ENCODE measurements at places on chromosomes 6 and 20.
A peak's percentile ranks its signal among the peaks of the same experiment; 100 is the strongest.

DNA sequence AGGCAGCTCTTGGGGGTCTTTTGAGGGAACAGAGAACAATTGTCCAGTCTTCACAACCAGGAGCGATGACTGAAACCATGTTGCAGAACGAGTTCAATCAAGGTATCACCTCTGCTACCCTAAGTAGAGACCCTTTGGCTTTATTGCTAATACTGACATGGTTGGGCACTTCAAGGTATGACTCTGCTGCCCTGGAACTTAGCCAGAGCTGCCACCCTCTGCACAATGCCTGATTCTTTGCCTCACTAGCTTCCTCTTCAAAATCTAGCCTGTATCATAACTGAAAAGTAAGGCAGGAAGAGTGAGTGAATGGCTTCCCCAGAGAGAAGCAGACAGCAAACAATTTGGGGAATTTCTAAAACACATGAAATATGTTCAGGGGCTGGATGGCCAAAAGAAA, 592.7 kb upstream of the NRSN1 start:
- no peak for DNase-seq

DNA sequence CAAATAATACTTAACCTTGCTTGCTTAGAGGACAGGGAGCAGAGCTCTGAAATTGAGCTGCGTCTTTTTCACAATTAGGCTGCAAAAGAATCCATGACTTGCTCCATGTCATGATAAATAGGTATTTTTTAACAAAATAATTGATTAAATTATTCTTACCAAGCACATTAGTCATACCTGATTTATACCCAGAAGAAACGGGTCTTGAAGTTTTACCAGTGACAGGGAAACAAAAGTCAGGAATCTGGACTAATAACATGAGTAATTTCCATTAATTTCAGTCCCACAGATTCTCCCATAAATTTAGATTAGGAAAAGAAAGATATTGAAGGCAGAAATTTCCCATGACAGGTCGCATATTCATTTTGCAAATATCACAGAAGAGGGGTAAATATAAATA, 85.0 kb upstream of the BMP5 start:
- no peak for DNase-seq

GRCh38 chr20:10842116-10842515, 168.3 kb upstream of the JAG1 start:
- DNase-seq, result no peak

DNA sequence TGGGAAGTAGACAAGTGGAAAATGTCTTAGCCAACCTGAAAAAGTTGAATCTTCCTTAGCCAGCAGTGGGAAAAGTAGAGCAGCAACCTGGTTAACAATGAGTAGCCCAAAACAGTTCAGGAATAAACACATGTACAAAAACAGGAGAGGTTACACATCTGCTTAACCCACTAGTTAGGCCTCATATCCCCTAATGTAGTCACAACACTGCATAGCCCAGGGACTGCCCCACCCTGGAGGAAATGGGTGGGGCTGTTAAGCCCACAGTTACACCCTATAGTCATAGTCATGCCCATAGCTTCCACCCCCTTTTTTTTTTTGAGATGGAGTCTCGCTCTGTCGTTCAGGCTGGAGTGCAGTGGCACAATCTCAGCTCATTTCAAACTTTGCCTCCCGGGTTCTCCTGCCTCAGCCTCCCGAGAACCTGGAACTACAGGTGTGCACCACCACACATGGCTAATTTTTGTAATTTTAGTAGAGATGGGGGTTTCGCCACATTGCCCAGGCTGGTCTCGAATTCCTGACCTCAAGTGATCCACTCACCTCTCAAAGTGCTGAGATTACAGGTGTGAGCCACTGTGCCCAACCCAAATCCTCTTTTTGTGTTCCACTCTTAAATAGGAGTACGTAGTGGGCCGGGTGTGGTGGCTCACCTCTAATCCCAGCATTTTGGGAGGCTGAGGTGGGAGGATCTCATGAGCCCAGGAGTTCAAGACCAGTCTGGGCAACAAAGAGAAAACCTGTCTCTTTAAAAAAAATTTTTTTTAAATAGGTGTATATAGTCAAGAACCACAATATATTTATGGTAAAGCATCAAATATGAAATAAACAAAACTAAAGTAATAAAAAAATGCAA, 24.5 kb downstream of the ILRUN start:
- DNase-seq, result peak; percentile 37

GRCh38 chr20:40970218-40970617, 58.4 kb upstream of the TOP1 start:
- no peak for DNase-seq

DNA sequence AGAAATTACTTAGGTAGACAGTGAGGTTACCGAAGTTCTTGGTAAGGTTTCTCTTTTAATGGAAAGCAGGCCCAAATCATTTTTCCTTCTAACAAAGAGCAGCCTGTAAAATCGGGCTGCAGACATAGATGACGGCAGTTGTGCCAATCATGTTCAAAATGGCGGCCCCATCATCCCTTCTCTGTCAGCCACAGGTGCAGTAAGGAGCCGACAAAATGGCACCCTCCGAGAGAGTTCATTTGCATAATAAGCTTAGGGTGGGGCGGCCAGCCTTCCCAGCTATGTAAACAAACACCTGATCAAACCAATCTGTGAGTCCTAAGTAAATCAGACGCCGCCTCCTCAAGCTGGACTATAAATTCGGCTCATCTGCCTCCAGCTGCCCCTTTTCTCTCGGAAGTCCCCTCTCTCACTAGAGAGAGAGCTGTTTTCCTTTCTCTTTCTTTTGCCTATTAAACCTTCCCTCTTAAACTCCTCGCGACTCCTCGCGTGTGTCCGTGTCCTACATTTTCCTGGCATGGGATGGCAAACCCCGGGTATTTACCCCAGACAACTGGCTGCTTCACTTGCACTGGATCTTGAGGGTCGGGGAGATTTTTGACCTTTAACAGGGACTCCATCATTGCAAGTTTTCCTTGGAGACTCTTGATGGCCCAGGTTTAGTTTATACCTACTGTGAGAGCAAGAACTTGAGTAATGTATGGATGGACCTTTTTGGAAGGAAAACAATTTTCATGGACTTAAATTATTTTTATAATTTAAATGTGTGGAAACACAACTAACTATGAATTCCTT, 8.9 kb upstream of the DDR1 start:
- DNase-seq, result no peak

- no peak for DNase-seq
These were observed 1.5 kb downstream of the BICRAL start for GRCh38 chr6:42783177-42783875.

DNA sequence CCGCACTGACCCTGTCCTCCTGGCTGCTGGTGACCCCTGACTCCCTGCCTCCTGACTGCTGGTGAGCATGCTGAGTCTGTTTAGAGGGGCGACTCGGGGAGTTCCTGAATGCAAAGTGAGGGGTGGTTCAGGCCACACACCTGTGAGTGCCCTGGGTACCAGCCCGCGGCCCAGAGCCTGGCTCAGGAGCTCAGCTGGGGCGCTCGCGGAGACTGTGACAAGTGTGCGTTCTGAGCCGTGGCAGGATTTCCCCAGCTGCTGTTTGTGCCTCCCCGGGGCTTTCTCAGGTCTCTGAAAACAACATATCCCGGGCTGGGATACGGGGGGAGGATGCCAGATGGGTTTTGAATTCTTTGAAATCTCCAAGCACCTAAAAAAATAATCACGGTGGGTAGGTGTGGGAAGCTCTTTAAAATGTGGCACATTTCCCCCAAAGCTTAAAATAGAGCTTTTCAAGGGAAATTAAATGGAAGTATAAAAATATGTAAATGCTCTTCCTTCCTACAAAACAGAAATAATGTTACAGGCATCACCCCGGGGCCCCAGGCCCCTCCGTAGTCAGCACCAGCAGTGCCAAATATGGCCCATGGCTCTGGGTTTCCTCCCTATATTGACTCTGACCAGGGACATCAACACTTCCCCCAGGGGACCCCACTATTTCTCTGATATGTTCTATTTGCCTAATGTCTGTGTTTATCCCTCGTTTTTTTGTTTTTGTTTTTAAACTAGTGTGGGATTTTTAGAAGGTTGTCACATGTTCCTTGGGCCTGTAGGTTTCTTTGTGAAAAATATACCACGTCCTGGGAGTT, 49.9 kb upstream of the TAGAP start:
- no peak for DNase-seq

GRCh38 chr6:154428897-154429296, 72.3 kb upstream of the IPCEF1 start:
- no peak for DNase-seq

DNA sequence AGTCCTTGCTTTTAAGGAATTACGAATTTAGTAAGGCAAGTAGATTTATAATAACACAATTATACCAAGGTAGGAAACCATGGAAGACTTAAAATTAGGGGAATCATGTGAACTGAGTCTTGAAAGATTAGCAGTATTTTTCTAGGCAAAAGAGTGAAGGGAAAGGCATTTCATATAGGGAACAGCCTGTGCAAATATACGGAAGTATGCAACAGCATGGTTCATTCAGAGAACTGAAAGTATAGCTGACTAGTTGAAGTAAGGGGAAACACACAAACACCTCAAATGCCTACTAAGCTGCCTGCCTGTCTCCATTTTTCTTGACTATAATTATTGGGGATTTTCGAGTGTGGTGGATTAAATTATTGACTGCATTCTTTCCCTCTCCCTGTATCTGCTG, 39.0 kb upstream of the ECHDC1 start:
- DNase-seq, result no peak

DNA sequence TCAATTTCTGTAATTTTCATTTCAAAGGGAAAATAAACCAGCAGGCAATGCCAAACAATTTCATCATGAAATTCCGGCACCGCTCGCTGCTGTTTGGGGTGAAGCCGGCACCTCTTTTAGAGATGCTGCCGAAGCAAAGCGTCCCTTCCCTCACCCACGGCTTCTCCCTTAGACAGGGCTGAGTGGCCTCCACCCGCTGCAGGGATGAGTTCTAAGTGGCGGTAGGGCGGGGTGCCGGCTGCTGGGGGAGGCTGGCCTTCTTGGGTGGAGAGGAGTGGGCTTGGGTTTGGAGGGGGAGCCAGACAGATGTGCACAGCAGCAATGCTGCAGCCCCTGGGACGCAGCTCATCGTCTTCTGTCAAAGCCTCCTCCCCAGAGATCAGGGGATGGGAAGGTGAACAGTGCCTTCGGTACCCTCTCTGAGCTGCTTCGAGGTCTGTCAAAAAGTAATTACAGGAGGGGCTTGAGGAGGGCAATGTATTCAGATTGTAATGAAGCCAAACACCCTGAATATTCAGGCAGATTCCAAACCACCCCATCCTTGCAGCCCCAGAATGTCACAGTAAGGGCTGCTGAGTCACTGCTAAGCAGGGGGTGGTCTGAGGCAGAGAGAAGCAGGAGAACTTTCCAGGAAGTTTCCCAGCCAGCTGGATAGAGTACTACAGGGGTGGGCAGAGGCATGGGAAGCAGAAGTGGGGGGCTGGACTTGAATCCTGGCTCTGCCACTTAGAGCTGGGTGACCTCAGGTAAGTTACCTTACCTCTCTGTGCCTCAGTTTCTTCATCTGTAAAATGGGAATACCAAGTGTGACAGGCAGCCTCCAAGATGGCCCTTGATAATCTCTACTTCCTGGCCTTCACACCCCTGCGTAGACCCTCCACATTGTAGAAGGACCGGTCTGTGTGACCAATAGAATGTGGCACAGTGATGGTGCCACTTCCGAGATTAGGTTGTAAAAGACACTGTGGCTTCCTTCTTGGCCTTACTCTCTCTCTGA, 96.6 kb downstream of the SULF2 start:
- no peak for DNase-seq

- no peak for DNase-seq
These were observed 19.5 kb downstream of the ZNF311 start for GRCh38 chr6:28985462-28986164.

DNA sequence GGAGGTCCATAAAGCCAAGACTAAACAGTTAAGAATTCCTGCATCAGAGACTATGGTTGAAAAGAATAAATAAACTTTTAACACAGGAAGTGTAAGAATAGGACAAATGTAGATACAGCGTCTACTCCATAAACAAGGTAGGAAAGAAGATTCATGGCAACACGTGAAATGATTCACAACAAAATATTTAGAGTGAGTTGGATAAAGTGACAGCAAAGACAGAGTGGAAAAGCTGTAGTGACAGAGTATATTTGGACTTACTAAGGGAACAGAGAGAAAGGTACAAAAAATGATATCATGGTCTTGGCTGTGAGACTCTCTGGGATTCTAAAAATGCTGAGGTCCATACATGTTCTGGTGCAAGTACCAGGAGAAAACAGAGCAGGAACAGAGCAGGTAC, 21.9 kb upstream of the KIAA0408 start:
- no peak for DNase-seq

DNA sequence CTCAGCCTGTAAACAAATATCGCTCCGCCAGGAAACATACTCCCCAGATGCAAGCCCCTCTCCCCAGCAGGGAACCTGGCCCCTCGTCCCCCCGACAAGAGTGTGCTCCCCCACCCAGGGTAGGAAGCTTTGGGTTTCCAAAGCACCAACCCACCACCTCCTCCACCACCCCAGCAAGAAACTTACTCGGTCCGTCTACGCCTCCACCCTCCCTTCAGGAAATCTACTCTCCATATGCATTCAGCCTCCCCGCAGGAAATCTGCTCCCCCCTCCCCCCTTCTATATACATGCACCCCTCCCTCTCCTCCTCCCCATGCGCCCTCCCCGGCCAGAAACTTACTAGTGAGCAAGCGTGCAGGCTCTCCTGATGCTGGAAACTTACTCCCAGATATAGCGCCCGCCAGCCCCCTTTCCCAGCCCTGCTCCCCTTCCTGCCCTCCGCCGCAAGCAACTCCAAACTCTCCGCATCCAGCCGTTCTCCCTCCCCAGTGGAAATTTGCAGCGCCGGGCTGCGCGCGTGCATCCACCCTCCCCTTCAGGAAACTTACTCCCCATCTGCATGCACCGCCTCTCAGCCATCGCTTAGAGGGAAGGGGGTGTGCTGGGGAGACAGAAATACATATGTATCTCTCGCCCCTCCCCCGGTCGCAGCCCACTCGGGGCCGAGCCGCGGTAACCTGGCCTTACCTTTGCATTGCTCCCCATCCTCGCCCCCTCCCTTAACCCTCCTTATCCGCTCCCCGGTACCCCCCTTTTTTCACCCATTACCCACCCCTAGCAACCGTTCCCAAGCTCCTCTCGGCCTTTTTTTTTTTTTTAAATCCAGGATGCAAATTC, at the start of gene TRERF1:
Gene TRERF1 (minus strand): TSS at position 594 of the 838 bp plus-strand sequence. CDS start 182,336 bp downstream, outside the sequence.
- DNase-seq, result no peak

GRCh38 chr20:1637755-1638154, 17.9 kb upstream of the SIRPB1 start:
- DNase-seq, result no peak

GRCh38 chr20:57322476-57322875, 7.1 kb upstream of the SPO11 start:
- DNase-seq, result no peak

DNA sequence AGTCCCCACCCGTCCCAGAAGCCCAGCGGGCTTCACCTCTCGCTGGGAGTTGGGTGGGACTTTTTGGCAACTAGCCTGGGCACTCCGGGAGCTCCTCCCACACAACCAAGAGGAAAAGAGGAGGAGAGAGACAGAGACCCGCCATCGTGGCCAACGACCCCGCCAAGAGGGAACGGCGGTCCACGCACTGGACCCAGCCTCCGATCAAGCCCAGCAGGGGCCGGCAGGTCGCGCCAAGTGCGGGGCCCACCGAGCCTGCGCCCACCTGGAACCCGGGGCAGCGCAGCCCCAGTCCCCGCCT, 3.0 kb upstream of the TMEM14C start:
- no peak for DNase-seq

GRCh38 chr6:110358553-110359160, 508 bp upstream of the METTL24 start:
- DNase-seq, result no peak

Measured in GM18507 (cell line).